Naive thymus-derived CD4-positive, alpha-beta T cell (primary cell): ENCODE measurements at places on chromosomes 1 and 21. TPM values are rescaled to one million over a fixed set of nuclear protein-coding genes. Genes with fewer than 3 reads are reported as not detected.

DPM3 gene
- total RNA-seq, result 43.7 and 46.6 TPM in 2 replicates

DNA sequence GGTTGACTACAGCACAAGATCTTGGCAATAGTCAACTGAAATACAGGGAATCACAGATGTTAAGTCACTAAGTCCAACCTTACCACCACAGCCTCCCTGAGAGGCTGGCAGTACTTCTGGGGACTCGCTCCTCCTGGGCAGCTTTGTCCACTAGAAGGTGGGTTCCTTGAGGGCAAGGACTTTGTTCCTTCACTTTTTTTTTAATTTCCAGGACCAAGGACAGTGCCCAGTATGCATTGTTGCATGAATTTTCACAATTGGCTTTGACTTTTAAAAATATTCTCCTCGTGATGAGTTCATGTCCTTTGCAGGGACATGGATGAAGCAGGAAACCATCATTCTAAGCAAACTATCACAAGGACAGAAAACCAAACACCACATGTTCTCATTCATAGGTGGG is 96.7 kb upstream of the IGSF21 start:
- H3K4me3 ChIP-seq, result no peak overlapping the region
- no peak for DNase-seq
- no peak overlapping the region for H3K27ac ChIP-seq

DNA sequence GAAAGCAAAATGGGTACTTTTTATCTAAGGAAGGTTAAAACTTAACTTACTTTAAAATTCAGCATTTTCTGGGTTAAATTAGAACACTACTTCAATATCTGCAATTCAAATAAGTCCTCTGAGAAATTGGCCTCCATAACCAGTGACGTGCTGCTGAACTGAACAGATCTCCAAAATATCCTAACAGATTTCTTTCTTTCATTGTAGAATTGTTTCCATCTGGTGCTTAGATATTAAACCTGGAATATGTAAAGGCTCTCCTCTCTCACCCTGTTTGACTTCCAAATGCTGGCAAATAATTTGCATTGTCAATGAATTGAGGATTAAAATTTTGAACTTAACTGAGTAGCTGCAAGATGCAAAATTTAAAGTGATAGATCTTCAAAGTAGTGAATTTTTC is 316.9 kb upstream of the CXADR start:
- H3K36me3 ChIP-seq, result no peaks in the 10 kb centered on the region
- no peaks in the 10 kb centered on the region for H3K27me3 ChIP-seq
- no peak for DNase-seq
- no peaks in the 10 kb centered on the region for H3K4me1 ChIP-seq

DNA sequence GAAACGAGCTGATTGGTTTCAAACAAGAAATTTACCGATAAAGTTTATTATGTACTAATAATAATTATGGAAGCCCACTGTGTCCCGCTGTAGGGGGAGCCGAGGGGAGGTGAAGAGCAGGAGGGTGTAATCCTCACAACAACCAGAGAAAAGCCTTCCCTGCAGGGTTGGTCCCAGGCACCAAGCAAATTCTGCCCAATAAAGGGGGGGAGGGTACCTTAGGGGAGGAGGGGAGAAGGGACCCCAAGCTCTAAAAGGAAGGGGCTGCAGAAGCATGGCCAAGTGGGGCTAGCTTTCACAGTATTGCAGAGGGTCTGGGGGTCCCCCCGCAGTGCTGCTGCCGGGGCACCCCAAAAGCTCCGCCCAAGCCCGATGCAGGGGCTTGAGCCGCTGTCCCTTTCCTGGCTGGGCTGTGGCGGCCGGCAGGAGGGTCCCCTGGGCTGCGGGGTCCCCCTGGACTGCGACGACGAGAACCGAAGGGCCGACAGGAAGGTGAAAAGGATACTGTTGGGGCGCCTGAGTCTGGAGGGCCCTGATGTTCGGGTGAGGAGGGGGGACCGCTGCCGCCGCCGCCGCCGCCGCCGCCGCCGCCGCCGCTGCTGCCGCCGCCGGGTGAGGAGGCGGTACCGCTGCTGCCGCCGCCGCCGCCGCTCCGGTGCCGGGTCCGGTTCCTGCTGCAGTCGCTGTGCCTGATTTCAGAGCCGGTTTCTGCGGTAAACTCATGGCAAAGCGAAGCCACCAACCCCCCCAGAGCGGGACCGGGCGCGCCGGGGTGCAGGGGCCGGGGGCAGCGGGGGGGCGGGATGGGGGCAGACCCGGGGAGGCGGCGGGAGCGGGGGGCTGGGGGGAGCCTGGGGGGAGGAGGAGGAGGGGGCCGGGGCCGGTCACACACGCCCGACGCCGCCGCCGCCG is 771 bp downstream of the EIF4G3 start:
- H3K27ac ChIP-seq, result peak overlapping the region; percentile 71
- no peaks in the 10 kb centered on the region for H3K36me3 ChIP-seq
- DNase-seq, result peak; percentile 30

- DNase-seq, result peak; percentile 35
- H3K4me1 ChIP-seq, result peaks cover 36% of the 10 kb centered on the region
- H3K36me3 ChIP-seq, result no peaks in the 10 kb centered on the region
- H3K27me3 ChIP-seq, result no peaks in the 10 kb centered on the region
- H3K27ac ChIP-seq, result no peak overlapping the region
These were observed 157.7 kb downstream of the TOMM20 start for GRCh38 chr1:234970731-234971476.

S1PR1 gene
- 305 TPM for total RNA-seq

GRCh38 chr1:200458780-200459179 is 48.9 kb upstream of the ZNF281 start:
- no peaks in the 10 kb centered on the region for H3K36me3 ChIP-seq
- no peak overlapping the region for H3K27ac ChIP-seq
- H3K4me1 ChIP-seq, result no peaks in the 10 kb centered on the region
- DNase-seq, result no peak
- H3K27me3 ChIP-seq, result no peaks in the 10 kb centered on the region
- H3K4me3 ChIP-seq, result no peak overlapping the region

DNA sequence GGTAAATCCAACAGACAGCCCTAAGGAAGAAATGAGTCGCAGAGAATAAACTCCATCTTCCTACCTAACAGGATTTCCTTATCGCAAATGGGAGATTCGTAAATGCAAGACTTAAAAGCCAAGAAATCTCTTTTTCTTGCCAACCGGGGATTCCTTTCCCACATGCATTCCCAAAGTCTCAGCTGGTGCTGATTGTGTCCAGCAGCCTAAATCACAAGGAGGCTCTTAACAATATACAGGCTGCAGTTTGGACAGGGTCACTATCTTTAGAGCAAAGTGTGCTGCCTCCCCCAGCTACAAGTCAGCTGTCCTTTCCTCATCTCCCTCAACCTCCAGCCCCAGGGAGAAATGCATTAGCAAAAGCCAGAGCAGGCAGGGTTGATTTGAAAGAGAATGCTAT is 189.8 kb upstream of the PLXNA2 start:
- DNase-seq, result no peak
- H3K36me3 ChIP-seq, result no peaks in the 10 kb centered on the region
- H3K27ac ChIP-seq, result no peak overlapping the region

DNA sequence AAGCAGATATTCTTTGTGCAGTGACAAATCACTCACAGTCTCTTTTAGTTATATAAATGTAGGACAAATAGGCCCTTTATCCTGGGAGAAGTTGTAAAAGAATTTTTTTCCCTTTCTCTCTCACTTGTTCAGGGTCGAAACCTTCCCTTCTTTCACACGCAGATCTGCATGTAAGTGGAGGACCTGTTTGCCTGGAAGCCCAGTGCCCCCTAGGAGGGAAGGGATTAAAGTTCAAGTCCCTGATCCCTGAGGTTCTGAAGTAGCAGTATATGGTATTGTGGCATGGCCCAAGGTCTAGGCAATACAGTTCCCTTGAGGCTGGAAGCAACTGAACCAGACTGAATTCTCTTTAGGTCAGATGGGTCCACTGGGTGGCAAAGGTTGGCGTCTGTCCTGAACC is 48.6 kb upstream of the PTGFRN start:
- H3K4me1 ChIP-seq, result no peaks in the 10 kb centered on the region
- no peak overlapping the region for H3K4me3 ChIP-seq
- no peaks in the 10 kb centered on the region for H3K27me3 ChIP-seq

SGIP1 gene
- total RNA-seq, result not detected

IGSF5 gene
- total RNA-seq, result not detected
